ENCODE measurements at places on chromosomes 1 and 21.

- no peak for DNase-seq
Observed at GRCh38 chr1:3522564-3523265, 68.2 kb downstream of the ARHGEF16 start.

- no peak for DNase-seq
Observed at GRCh38 chr1:109917768-109918606, 7.3 kb downstream of the CSF1 start.

GRCh38 chr21:30116479-30116878 is 50.1 kb downstream of the CLDN17 start:
- no peak for DNase-seq

GRCh38 chr1:8408151-8408839 is 90.4 kb downstream of the SLC45A1 start:
- DNase-seq: no peak

- no peak for DNase-seq
Observed at GRCh38 chr1:232873412-232873811, 68.2 kb downstream of the MAP10 start.

DNA sequence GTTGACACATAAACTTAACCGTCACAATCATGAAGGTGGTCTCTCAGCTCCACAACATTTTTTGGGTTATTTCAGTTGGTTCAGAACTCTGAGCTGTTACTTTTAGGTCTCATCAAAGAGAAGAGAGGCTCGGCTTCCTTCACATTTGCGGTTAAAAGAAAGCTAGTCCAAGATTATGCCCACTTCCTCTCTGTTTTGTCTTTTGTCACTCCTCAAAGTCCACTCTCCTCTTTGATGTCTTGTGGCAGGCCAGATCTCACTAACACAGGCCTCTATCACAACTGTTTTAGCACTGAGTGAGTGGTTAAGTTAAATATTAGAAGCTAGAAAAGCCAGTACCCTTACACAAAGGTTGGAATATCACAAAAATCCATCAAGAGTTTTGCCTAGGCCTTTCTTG is 195.7 kb downstream of the FCRL5 start:
- DNase-seq: no peak

- DNase-seq: no peak
Observed at GRCh38 chr1:228647523-228648444, 87.5 kb upstream of the RHOU start.

DNA sequence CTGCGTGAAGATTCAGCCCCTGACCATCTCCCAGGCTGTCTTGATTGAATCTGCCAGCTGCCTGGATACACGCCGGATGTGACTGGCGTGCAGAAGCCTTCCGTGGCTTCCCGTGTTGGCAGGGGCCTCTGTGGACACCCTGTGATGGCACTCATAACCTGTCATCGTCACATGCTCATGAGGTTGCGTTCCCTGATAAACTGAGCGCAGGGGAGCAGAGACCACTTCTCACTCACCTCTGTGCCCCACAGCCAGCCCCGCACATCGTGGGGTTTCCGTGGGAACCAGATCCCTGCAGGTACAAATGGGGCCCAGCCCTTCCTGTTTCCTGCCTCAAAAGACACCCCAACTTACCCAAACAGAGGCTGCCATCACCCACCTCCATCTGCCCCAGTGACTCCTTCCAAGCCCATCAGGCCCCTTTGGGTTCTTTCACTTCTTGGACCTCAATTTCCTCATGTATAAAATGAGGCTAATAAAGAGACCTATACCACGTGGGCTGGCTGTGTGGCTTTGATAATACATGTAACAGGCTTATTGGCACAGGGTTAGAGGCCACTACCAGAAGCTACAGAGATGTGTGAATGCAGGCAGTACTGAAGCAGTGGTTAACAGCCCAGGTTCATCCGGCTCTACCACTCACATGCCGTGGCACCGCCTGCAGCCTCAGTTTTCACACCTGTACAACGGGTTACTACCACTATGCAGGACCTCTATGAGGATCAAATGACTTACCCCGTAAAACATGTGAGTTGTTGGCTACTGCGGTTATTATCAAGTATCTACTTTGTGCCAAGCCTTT is 23.6 kb downstream of the HTR6 start:
- no peak for DNase-seq

GRCh38 chr1:210394281-210394821 is 65.6 kb downstream of the HHAT start:
- no peak for DNase-seq

- DNase-seq: no peak
Observed at GRCh38 chr1:35899941-35900340, 16.9 kb downstream of the AGO1 start.

GRCh38 chr21:18476639-18477038 is 73.1 kb upstream of the TMPRSS15 start:
- no peak for DNase-seq

- no peak for DNase-seq
Observed at GRCh38 chr1:47302472-47302871, 11.5 kb downstream of the STIL start.

DNA sequence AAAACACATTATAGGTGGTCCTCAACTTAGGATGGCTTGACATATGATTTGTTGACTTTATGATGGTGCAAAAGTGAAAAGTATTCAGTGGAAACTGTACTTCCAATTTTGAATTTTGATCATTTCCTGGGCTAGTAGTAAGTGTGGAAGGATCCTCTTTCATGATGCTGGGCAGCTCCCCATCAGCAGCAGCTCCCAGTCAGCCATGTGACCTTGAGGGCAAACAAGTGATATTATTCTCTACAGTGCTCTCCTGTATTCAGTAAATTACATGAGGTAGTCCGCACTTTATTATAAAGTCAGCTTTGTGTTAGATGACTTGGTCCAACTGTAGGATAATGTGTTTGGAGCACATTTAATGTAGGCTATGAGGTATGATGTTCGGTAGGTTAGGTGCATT is 36.4 kb downstream of the SLC22A15 start:
- DNase-seq: no peak

- DNase-seq: no peak
Observed at GRCh38 chr1:86435327-86435726, 11.4 kb downstream of the CLCA2 start.

DNA sequence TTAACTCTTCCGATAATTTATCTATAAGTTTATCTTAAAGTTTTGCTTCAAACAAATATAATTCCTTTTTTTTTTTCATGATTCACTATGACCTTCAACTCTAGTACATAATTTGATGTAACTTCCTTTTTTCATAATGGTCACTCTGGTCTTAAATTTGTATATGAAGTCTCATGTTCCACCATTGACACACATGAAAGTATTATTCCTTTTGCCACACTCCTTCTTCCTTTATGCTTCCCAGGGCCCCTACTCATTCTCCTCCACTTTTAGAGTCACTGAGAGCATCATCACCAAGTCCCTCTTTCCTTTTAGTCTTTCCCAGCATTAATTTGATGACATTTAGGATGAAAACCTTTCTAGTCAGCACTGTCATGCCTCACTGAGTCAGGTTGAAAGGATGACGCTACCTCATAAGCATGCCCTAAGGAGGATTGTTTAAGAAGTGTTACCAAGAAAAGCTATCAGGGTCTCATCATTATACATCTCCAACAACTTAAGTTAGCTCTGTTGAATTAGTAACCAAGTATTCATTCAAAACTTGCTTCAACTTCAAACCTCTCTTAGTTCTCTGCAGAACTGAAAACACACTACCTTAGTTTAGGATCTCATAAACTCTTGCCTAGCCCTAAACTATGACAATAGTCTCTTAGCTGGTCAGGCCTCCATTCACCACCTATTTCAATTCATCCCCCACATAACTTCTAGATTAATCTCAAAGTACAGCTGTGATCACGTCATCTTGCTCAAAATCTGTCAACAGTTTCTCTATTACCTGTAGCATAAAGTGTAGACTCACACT is 14.5 kb downstream of the AUNIP start:
- no peak for DNase-seq

- DNase-seq: no peak
Observed at GRCh38 chr1:197140121-197140520, 6.3 kb downstream of the ASPM start.

DNA sequence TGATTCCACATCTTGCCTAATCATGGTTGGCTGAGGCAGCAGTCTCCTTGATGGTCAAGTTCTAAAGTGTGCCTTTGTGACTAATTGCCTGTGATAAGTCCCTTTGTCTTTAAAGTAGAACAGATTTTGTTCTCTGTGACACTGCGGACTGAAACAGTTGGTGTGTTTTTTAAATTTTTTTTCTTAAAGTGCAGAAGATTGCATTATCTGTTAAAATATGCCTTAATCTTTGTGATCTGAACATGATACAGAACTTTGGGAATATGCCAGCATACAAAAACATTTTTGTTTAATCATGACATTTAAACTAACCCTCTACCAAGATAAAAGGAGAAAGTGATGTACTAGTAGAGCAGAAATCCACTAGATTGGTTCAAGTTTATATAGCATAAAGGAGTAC is 1260.6 kb upstream of the ADGRL2 start:
- DNase-seq: no peak

GRCh38 chr1:80891871-80892270 is 908.9 kb upstream of the ADGRL2 start:
- DNase-seq: no peak

DNA sequence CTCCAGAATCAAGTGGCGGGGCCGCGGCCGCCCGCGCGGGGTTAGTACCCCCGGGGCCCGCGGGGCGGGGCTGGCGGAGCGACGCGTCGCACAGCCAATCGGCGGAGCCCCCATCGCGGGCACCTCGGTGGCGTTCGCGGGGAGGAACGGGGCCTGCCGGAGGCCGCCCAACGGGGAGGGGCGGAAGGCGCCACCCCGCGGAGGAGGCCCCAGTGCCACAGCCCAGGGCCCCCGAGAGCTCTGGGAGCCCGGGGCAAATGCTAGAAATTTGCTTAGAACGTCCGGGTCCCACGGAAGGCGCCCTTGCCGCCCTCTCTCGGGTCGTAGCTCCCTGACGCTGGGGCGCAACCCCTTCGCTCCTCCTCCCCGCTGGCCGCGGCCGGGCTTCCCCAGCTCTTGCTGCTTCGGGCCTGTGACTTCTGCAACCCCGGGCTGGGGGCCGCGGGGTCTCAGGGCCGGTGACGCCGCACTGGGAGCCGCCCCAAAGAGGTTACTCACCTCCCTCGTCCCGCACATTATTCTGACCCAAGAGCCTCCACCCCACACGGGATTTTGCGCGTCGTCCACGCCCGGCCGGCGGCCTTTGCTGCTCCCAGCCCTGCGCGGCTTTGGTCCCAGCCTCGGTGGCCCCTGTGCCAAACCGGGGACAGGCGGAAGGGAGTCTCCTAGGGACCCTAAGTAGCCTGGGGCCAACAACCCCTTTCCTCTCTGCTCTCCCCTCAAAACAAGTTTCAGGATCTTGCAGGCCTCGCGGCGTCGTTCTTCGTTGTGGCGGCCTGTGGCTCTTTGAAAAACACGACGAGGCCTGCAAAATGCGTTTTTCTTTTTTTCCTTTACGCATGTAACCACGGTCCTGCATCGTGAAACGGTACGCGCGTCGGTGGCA is at the start of gene RUNX3:
TSS of gene RUNX3 (minus strand) at position 17 of the 886 bp plus-strand sequence. CDS start 408 bp downstream, outside the sequence.
- no peak for DNase-seq

DNA sequence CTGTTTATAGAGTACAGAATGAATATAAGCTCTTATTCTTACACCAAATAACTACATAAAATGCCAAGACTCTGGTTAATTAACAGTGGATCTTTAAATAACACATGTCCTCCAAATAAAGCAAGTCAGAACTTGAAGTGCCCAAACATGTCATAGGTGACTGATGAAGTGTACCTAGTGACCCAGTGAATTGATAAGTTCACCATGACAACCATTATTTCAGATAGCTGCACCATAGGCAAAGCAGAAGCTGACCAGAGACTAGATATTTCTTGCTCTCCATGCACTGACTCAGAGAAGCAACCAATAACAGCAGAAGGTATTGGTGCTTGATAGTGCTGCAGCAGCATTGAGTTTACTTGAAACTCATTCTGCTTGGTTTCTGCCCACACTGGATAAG is 192.1 kb downstream of the DUSP10 start:
- DNase-seq: no peak

DNA sequence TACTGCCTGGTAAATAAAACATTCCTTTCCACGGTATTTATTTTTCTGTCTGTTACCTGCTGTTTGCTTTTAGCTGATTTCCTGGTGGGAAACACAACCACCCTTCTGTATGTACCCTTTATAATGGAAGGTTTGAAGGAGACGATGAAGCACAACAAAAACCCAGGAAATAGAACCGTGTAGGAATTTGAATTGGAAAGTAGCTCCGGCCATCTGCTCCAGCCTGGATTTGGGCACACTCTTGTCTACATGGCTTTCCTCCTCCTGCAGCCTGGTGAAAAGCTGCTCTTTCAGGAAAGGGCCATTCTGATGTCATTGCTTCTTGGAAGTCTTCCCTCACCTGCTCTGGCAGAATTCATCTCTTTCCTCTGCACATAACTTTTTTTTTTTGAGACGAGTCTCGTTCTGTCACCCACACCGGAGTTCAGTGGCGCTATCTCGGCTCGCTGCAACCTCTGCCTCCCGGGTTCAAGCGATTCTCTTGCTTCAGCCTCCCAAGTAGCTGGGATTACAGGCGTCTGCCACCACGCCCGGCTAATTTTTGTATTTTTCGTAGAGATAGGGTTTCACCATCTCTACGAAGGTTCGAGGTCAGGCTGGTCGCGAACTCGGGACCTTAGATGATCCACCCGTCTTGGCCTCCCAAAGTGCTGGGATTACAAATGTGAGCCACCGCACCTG is 2.7 kb downstream of the AK4 start:
- DNase-seq: no peak

- no peak for DNase-seq
Observed at GRCh38 chr21:39538453-39539042, 74.2 kb upstream of the B3GALT5 start.

GRCh38 chr1:22018583-22019559 is 17.4 kb downstream of the CELA3A start:
- DNase-seq: no peak

- no peak for DNase-seq
Observed at GRCh38 chr1:218314316-218314715, 29.2 kb downstream of the RRP15 start.

GRCh38 chr21:38386967-38387366 is 111.3 kb downstream of the ERG start:
- no peak for DNase-seq

DNA sequence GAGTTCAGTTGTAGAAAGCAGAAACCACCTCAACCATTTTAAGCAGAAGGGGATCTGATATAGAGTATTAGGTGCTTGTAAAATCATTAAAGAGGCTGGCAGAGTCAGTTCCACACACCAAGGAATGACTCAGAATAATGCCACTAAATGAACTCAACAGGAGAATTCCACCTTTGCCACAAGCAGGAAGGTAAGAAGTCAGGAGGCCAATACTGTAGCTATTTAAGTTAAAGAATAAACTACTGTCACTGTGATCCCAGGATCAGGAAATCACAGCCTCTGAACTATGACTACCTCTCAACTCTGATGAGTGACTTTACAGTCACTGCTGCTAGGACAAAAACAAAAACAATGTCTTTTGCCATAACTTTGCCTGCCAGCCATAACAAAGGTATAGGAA is 52.5 kb upstream of the PRMT6 start:
- DNase-seq: no peak

All from dorsolateral prefrontal cortex (tissue), 122 donors.